ENCODE measurements at places on chromosomes 4 and X. TPM values are rescaled to one million over a fixed set of nuclear protein-coding genes. Genes with fewer than 3 reads are reported as not detected.

The ARHGEF38 gene
- total RNA-seq, result not detected

The STAP1 gene
- 9.6 TPM for total RNA-seq

The TREX2 gene
- total RNA-seq, result 4.5 TPM

The CFAP47 gene
- not detected for total RNA-seq

The PRDM8 gene
- total RNA-seq, result 12.3 TPM

The VCX3A gene
- total RNA-seq, result not detected

The KCNIP4 gene
- not detected for total RNA-seq

The PDE5A gene
- 0.21 TPM for total RNA-seq

DNA sequence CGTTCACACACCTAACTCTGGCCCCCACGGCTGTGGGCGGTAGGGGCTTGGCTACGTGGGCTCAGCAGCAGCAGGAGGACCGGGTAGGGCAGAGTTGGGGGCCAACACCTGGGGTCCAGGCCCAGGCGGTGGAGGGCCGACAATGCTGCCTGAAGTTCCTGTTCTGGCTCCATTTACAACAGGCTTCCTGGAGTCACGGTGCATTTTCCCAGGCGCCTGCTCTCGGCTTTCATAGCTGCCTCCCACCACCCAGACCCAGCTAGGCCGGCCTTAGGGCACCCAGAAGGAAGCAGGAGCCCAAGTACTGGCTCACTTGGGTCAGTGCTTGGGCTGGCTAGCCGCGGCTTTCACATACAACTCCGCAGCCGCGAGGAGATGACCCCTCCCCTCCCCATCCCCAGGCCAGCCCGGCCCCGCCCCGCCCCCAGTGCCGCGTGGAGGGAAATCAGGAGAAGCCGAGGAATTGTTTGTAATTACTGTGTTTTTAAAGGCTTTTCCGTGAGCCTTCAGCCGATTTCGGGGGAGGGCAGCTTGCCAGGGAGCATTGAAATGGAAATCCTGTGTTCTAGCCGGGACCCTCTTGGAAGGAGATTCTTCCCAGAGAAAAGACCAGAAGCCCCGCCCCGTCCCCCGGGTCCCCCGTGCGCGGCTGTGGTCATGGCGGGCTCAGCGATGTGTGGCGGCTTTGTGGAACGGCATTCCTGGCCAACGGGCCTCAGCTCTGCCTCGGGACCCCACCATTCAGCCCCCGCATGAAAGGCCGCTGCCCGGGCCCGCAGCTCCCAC is 28.5 kb downstream of the PJA1 start:
- no peak for DNase-seq

- DNase-seq, result no peak
These were observed 2.2 kb downstream of the PCDH10 start for GRCh38 chr4:133151341-133151690.

DNA sequence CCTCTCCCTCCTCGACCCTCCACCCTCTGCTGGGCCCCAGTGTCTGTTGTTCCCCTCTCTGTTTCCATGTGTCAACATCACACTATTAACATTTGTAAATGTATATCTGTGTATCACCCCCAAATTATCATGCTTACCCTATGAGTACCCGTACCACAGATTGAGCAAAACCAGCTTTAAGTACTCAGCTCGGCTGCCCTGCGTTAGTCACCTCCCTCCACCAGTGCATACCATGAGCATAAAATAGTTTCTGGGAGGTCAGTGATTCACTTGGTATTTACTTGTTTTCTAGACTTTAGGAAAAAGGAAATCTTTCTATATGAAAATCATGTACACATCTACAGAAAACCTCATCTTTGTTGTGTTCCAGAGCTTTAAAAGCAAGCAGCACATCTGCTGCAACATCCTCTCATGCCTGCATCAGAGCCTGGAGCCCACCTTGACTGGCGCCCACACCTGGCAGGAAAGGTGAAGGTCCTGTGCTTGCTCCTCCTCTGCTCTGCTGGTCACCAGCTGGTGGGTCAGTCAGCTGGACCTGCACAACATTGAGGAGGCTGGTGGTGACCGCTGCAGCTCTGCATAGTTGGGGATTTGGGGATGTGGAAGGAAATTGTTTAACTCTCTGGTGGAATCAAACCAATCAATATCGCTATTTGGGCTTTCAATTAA is 214.4 kb upstream of the KLF3 start:
- no peak for DNase-seq

DNA sequence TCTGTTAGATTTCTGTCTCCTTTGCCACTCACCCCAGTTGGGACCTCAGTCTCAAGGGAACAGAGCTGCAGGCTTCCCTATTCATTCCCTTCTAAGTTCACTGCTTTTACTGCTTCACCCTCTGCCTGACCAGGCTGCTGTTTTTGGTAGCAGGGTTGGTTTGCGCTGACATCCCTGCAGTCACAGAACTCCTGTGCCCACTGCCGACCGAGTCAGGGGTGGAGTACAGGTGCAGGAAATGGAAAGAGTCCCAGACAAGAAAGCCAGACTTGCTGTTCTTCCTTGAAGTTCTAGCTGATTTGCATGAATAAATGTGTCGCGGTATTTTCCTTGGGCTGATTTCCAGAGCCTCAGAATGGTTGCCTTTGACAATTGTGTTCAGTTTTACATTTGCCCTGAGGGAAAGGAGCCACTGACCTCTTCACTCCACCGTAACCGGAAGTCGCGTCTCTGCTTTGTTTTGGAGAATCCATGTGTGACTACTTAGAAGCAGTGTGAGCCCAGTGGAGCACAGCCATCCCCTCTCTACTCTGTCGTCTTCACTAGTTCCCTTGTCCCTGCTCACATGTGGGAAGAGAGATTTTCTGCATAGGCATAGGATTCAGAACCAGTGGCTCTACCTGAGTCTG is 84.8 kb downstream of the TNIP2 start:
- DNase-seq, result no peak

DNA sequence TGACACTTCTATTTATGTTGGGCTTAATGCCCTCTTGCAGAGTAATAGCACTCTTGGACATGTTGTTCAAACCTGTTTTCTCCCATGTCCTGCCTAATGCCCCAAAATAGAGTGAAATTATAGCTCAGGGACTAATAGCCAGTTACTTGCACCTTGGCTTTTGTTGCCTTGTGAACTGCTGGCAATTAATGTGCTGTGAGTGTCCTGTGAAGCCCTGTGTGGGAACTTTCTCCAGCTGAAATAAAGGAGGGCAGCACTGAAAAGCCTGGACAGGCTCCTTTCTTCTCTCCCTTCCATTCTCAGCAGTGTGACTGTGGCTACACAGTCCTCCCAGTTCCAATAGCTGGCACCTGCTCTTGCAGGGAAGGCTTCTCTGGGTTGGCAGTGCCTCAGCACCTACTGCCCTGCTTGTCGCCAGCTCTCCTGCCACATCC is 72.4 kb downstream of the DCLK2 start:
- DNase-seq, result no peak

- no peak for DNase-seq
These were observed 566.4 kb downstream of the PPARGC1A start for GRCh38 chr4:23323436-23323835.

GRCh38 chrX:40761762-40762161 is 26.4 kb upstream of the MED14 start:
- DNase-seq, result no peak

- DNase-seq, result no peak
These were observed 36.5 kb downstream of the USP9X start for GRCh38 chrX:41121766-41122165.

GRCh38 chr4:146283758-146284651 is 69.7 kb downstream of the REELD1 start:
- no peak for DNase-seq

DNA sequence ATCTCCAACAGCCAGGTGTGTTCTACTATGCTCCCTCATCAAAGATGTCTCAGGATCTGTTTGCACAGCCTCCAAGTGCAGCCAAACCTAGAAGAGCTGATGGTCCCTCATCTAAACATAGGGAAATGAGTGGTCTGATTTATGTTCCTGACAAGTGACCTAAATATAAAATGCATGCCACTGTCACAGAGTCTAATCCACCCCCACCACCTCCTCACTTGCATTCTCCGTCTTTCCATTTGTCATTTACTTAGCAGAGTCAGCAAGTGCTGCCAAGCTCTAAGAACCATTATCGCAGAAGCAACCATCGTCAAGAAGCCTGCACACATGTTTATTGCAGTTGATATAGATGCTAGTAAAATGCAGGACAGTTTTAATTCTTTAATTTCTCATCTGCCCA is 33.1 kb upstream of the VCX3A start:
- DNase-seq, result no peak

- DNase-seq, result no peak
These were observed 672 bp upstream of the C1QTNF7 start for GRCh38 chr4:15427161-15427560.

DNA sequence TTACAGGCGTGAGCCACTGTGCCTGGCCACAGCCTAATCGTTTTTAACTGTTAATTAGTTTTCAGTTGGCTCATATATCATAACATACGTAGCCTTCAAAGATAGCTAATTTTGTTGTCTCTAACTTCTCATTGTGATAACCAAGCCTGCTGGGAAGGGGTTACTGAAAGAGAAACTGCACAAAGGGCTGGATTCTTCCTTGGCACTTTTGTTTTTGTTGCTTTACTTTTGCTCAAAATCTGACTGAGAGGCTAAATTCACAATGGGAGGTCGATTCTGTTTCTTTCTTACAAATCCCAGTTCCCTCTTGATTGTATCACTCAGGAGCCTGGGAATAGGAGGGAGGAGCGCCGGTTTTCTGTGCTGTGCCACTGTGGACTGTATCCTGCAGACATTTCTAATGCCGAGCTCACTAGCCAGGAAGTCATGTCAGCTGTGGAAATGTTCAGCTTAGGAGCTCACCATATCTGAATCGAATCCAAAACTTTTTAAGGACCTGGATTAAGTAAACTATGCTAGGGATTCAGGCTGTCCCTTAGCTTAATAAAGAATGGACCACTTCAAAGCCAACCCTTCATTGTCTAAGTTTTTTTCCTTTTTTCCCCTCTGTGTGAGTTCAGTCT is 120.5 kb upstream of the FAT1 start:
- DNase-seq, result no peak

GRCh38 chr4:171983935-171984805 is 171.0 kb downstream of the GALNTL6 start:
- no peak for DNase-seq

DNA sequence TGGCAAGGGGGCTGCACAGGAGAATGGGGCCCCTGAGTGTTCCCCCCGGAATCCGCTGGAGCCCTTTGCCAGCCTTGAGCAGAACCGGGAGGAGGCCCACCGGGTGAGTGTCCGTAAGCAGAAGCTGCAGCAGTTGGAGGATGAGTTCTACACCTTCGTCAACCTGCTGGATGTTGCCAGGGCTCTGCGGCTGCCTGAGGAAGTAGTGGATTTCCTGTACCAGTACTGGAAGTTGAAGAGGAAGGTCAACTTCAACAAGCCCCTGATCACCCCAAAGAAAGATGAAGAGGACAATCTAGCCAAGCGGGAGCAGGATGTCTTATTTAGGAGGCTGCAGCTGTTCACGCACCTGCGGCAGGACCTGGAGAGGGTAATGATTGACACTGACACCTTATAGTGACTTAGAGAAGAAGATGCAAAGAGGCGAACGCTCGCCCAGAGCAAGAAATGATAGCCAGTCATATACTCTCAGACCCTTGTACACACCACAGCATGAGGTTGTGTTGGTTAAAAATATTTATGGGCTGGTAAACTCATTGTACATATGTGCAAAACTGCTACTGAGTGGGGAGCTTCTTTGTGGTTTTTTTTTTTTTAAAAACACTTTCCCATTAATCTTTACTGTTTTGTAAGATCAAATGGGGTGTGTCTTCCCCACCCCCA is 52.5 kb downstream of the JADE1 start:
- DNase-seq, result no peak

DNA sequence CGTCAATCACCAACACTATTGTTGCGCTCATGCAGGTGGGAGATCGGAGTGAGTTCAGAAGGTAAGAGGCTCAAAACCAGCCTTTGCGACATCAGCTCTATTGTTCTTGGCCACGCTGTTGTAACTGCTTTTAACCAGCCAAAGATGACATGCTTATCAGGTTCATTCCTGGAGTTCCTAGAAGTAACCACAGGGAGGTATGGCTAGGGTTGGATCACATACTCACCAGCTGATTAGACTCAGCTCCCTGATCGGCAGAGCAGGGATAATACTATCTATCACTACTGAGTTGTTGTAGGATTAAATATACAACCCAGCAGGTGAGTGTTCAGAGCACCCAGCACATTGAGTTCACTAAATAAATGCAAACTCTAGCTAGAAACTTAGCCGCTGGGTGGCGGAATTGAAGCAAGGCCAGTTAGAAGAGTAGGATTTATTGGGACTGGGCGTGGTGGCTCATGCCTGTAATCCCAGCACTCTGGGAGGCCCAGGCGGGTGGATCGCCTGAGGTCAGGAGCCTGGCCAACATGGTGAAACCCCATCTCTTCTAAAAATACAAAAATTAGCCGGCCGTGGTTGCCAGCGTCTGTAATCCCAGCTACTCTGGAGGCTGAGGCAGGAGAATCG is 12.4 kb downstream of the SLC34A2 start:
- DNase-seq, result no peak

- no peak for DNase-seq
These were observed 47.3 kb upstream of the PPARGC1A start for GRCh38 chr4:23937173-23937572.

DNA sequence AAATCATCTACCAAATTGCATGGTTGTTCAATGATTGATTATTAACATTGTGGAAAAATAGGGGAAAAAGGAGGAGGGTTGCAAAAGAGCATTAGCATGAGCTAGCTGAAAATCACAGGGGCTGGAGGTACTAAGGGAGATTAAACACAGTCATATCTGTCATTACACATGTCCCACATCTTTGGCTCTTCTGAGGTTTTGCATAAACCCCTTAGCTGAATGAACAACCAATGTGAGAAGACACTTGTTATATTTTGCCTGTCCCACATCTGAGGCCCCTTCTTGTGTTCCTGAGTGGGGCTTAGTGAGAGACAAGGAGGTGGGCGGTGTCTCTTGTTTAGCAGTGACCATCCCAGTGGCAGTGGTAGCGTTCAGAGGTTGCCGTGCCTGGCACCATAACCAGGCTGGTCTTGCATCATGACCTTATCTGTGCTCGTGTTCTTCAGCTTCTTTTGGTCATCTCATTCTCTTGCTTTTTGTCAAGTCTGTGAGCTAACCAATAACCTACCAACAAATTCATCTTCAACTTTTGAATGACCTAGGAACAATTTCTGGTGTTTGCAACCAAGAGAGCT is 95.6 kb downstream of the MID1IP1 start:
- no peak for DNase-seq

DNA sequence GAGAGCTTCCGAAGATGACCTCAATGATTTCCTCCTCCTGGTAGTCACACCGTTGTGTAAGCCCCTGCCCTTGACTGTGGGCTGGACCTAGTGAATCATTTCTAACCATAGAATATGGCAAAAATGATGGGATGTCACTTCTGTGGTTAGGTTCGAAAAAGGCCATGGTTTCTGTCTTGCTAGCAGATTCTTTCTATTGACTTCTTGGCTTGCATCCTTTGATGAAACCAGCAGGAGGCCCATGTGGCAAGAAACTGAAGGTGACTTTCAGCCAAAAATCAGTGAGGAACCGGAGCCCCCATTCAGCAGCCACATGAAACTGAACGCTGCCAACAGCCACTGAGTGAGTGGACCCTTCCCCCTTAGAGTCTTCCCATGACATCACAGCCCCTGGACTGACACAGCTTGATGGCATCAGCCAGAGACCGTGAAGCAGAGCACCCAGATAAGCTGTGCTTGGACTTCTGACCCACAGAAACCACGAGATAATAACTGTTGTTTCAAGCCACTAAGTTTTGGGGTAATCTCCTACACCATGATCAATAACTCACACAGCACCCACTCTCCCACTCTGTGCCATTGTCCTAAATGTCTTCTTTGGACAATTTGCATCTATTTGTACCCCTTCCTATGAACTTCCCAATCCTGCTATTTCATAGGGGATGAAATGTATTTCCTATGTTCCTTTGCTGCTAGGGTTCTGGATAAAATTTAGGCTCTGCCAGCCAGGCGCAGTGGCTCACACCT is 148.0 kb upstream of the STX18 start:
- no peak for DNase-seq

GRCh38 chr4:8350352-8350751 is 80.8 kb downstream of the HTRA3 start:
- DNase-seq, result no peak

All from natural killer cell treated with Interleukin-12 subunit alpha and Interleukin-12 subunit beta and Interleukin-15 and Interleukin-18, amount 100 ng/mL, for 72 hours (primary cell).